Right renal pelvis (tissue), 4 donors: ENCODE measurements at places on chromosomes 6 and 20. TPM values are rescaled to one million over a fixed set of nuclear protein-coding genes. Genes with fewer than 3 reads are reported as not detected.
A peak's percentile ranks its signal among the peaks of the same experiment; 100 is the strongest.

DNA sequence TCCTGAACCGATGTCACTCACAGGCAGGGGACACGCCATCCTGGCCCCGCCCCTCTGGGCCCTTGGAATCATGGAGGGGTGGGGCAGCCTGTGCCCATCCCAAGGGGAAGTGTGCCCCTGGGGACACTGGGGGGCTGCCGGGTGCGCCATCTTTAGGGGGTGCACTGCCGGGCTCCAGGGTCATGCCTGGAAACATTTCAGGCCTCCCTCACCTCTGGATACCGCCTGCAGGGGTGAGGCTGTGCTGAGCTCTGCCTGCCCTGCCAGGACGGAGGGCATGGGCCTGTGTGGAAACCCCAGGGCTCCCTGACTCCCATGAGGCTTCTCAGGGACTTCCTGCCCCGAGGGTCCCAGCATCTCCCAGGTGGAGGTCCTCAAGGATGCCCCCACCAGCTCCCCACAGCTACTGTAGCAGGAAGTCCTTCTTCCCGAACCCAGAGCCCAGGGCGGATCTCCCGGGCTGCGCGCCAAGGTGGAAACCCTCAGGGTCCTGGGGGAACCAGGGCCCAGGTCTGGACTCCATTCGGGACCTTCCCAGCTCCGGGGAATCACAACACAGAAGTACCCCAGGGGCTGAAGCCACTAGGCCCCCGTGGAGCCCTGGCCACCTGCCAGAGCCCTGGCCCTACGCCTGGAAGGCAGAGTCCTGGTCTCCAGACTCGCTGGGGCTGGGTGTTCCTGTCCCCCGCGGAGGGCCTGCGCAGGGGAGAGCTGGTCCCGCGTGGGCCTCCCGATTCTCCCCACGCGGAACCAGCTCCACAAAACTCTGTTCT is 15.6 kb downstream of the CHRNA4 start:
- no peak for DNase-seq

The DNAH8 gene
- 0.25 TPM for polyA plus RNA-seq

DNA sequence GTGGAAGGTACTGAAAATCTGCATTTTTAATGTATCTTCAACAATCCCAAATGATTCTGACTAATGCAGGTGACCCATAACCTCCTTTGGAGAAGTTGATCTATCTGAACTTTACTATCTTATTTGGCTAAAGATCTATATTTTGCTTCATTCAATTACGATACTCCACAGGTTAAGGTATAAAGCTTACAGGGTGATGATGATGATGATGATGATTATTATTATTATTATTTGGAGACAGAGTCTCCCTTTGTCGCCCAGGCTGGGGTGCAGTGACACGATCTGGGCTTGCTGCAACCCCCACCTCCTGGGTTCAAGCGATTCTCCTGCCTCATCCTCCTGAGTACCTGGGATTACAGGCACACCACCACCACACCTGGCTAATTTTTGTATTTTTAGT is 13.1 kb downstream of the TOP1 start:
- DNase-seq: no peak

DNA sequence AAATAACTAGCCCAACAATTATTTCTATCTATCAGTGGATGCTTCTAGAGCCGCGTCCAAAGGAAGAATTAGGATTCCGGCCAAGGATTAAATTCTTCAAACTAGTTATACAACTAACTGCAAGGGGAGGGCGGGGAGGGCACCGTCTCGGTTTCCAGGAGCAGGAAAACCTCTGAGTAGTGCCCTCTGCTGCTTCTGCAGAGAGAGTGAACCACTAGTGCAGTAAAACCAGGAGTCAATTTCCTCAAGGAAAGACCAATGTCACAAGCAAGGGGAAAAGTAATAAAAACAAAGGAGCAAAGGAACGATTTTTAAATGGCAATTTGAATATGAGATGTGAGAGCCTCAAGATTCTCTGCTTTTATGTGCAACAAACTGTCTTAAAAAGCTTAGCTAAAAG is 16.5 kb upstream of the UBE2J1 start:
- no peak for DNase-seq

GRCh38 chr6:26241033-26241895 is 123.7 kb upstream of the BTN3A2 start:
- no peak for DNase-seq

GRCh38 chr6:140923048-140923447 is 1209.7 kb upstream of the GJE1 start:
- DNase-seq: no peak

DNA sequence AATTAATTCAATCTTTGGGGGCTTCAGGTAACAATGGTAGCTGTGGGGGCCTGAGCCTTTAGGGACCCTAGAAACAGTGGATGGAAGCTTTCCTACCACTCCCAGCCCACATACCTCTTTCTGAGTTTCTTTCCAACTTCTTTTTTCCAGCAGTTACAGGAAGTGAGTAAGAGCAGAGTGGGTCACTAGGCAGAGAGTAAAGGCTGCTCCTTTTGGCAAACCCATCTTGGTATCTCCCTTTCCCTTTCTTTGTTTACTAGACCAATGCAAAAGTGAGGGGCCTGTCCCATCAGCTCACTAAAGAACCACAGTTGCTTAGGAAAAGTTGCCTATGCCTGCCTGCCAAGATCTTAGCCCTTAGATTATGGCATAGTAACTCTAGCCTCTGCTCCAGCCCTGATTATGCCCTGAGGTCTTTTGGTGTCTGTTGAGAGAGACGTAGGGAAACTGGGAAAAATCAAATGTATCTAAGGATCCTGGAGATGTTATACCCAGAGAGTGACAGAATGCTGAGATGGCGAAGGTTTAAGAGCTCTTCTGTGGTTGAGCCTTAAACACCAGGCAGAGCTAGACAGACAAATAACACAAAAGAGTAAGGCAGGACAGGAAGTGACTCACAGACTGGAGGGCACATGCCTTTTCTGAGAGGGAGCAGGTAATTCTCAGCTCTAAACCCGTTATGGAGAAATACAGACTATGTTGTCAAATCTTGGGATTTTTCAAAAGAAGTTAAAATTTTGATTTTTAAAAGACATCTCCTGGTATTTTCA is 31.3 kb downstream of the TRMT6 start:
- no peak for DNase-seq

DNA sequence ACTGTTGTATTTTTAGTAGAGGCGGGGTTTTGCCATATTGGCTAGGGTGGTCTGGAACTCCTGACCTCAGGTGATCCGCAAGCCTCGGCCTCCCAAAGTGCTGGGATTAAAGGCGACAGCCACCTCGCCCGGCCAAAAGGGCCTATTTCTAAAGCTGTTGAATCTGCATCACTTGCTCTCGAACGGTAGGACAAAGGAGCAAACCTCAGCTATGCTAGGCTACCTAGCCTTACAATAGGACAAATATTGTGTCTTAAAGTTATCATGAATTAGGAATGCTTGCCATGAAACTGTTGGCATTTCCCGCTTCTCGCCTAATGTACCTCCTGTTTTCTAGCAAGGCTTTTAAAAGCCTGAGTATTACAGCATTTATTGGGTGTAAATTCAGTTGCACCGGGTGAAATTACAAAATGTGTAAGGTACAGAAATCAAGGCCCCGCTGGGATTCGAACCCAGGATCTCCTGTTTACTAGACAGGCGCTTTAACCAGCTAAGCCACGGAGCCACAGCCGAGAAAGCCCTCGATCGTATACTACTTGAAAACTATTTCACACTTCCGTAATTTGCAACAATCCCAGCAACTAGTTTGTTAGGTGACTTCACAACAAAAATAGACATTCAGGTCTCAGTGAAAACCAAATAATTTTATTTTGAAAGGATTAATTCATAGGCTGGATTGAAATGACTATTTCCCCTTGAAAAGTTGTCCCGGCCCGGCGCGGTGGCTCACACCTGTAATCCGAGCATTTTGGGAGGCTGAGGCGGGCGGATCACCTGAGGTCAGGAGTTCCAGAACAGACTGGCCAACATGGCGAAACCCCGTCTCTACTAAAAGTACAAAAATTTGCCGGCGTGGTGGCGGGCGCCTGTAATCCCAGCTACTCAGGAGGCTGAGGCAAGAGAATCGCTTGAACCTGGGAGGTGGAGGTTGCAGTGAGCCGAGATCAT is 211.6 kb upstream of the ZNF184 start:
- DNase-seq: no peak

DNA sequence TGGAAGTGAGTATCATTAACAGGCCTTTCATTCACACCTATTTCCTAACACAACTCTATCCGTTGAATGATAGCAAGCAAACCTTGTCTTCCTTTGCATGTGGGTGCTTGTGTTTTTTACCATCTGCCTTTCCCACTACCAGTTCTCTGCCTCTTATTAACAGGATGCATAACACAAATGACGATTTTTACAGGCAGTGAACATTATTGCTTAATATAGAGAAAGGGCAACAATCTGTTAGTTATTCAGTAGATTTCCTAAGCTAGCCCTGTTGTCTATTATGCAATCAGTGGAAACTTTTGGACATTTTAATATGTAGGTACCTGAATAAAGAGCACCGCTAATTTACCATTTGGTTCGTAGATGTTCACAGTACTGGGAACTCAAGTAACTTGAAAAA is 348.8 kb upstream of the PLCB4 start:
- DNase-seq: no peak

DNA sequence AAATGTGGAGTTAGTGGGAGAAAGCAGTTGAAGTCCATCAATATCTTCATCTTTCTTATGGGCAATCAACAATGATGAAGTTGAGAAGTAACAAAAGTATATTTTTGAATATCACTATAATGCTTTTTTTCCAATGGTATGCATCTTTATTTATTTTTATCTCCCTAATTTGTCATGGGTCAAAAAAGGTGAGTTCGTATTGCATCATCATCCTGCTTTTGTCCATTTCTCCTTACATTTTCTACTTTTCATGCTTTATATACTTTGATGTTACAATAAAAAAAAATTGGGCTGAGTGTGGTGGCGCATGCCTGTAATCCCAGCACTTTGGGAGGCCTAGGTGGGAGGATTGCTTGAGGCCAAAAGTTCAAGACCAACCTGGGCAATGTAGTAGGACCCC is 101.2 kb upstream of the STXBP5 start:
- no peak for DNase-seq

GRCh38 chr6:85353012-85353411 is 96.9 kb upstream of the NT5E start:
- DNase-seq: no peak

- no peak for DNase-seq
Observed at GRCh38 chr20:32637311-32637710, 36.4 kb downstream of the C20orf203 start.

GRCh38 chr6:138261116-138261780 is 43.0 kb upstream of the PBOV1 start:
- DNase-seq: no peak

DNA sequence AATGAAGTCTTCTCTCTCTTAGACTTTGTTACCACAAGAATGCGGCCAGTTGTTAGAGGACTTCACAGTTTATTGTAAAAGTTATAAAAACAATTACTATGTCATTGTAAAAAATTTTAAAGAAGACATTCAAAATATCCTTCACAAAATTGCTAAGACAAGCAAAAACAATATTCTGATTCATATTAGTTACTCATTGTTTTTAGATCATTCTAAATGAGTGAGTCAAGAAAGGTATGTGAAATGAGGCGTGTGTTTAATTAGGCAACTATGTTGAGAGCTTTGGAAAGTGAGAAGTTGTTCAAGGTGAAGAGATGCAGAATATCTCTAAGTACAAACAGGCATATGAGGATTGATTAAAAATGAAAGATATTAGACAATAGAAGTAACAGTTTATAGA is 875.3 kb downstream of the EYS start:
- DNase-seq: no peak

DNA sequence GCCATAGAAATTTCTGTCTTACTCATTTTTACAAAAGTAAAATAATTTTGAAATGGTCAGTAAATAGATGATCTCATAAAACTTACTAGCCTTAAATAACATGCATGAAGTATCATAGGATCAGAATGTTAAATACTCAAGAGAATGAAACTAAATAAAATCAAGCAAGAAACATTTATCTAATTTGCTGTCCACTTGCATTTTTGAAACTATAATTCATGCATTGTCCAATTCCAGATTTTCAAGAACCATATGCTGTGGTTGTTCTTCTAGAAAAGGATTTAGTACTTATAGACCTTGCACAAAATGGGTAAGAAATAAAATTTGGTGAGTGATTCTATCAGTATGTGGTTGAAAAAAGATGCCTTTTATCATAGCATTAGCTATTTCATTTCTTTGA is 107.0 kb downstream of the STXBP5 start:
- no peak for DNase-seq

- no peak for DNase-seq
Observed at GRCh38 chr20:1805816-1806215, 89.4 kb upstream of the SIRPA start.

GRCh38 chr6:63635215-63635587 is 401 bp upstream of the PHF3 start:
- no peak for DNase-seq

The TGM3 gene
- polyA plus RNA-seq: 0.51 TPM

The SLC35D3 gene
- polyA plus RNA-seq: 0.14 TPM

The BPIFB1 gene
- not detected for polyA plus RNA-seq

The CGA gene
- not detected for polyA plus RNA-seq

DNA sequence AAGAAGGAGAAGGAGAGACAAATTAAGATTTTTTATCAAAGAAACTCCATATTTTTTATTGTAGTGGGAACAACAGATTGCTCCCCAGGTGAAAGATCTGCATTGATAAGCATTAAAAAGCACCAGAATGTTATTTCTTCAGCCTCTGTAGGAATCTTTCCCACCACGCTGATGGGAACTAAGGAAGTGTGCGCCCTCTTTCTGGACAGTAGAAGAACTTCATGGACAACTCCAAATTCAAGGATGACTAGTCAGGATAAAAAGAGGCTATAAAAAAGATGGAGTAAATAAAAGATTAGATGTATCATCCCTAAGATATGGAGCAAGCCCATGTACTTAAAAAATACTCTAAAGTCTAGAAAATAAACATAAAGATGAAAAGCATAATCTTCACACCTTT is 45.8 kb upstream of the PAK5 start:
- no peak for DNase-seq

GRCh38 chr20:51574248-51575033 is 31.9 kb upstream of the NFATC2 start:
- DNase-seq: no peak

GRCh38 chr6:17091122-17091521 is 10.7 kb upstream of the STMND1 start:
- DNase-seq: no peak

GRCh38 chr20:40046703-40047102 is 642.3 kb downstream of the MAFB start:
- no peak for DNase-seq

- peak; percentile 25 for DNase-seq
Observed at GRCh38 chr20:9912858-9913434, 74.1 kb upstream of the PAK5 start.

DNA sequence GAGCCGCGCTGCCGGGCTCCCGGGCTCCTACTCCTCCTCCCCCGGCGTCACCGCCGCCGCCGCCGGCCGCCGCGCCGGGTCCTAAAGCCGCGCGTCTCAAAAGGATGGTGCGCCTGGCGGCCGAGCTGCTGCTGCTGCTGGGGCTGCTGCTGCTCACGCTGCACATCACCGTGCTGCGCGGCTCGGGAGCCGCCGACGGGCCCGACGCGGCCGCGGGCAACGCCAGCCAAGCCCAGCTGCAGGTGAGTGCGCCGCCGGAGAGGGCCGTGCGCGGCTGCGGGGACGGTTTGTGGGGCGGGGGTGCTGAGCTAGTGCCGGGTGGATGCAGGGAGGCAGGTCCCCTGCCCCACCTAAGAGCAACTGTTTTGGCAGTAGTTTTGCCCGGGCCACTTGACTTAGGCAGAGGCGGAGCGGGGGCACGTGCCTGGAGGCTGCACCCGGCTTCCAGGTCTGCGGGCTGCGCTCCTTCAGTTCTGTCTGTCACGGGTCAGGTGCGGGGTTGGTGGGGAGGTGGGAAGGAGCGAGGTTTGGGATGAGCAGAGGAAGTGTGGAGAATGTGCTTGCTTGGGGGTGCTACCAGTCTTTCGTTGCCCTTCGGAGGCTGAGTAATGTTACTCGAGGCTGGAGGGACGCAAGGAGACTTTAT is 722 bp downstream of the ISM1 start:
- no peak for DNase-seq

- DNase-seq: no peak
Observed at GRCh38 chr20:4261333-4262284, 246.3 kb upstream of the RNF24 start.
